Activated CD4-positive, CD25-positive, alpha-beta regulatory T cell (primary cell): ENCODE measurements at places on chromosomes 2 and 18.

DNA sequence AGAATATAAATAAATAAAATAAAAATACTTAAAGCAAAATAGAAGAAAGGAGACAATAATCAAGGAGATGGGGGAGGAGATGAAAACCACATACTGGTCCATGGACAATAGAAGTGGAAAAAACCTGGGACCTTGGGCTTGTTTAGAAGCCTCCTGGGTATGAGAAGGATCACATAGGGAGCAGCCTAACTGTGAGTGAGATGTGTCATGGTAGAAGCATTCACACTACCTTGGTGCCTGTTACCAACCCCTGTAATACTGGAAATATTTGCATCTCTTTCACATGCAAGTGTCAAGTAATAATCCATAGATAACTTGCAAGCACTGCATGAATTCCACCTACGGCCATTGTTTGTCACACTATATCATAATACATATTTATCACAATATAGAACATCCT lies 23.2 kb upstream of the RNF103 start:
- no peak for DNase-seq

DNA sequence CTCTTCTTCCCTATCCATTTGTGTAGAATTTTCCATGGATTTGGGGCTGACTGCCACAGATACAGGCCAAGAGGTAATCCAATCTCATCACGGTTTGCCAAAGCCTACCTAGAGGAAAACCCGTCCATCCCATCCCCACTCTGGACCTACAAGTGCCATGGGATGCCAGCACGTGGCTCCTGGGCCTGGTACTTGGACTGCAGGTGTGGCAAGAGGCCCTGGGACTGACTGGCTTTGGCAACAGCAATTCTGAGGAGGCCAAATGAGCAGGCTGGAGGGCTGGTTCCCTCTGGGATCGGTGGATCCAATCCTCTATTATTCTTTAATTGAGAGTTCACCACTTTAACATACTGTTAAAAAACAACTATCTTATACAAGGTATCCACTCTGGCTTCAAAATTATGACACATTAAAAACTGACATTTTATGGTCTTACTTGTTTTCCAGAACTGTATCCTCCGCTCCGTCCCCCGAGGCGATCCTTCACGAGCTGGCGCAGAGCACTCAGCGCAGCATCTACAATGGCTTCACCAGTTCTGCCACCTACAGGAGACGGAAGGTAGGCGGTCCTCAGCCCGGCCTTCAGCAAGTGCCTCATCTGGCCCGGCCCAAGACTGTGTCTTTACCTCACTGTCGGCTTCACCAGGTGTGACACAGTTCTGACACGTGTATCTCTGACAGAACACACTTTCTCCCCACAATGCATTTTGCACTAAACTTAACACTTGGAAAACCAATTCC lies 19.8 kb downstream of the PDIA6 start:
- no peak for DNase-seq

GRCh38 chr2:231527955-231528635 lies 2.1 kb downstream of the NMUR1 start:
- DNase-seq, result no peak

DNA sequence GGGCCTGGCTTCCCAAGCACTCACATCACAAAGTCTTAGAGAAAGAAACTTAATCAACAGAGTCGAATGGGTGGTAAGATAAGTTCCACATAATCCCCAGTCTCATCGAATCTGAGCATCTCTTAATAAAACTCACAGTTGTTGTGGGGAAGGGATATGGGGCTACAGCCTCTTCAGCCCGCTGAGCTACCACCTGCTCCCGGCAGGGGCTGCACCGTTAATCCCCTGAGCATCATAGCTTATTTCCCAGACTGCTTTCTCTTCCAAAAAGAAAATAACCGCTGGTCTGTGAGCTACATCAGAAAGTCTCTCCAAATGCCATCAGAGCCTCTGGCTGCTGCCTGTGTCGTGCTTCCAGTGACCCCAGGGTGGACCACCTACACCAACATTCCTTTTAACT lies 139.4 kb upstream of the CELF4 start:
- no peak for DNase-seq

GRCh38 chr2:177332026-177332991 lies 60.3 kb upstream of the AGPS start:
- no peak for DNase-seq

- DNase-seq, result no peak
Observed at GRCh38 chr2:125667630-125668029, 988.3 kb upstream of the GYPC start.

- DNase-seq, result no peak
Observed at GRCh38 chr2:71155846-71156245, 25.4 kb downstream of the MPHOSPH10 start.

GRCh38 chr2:186737732-186738508 lies 44.1 kb downstream of the FAM171B start:
- DNase-seq, result no peak

DNA sequence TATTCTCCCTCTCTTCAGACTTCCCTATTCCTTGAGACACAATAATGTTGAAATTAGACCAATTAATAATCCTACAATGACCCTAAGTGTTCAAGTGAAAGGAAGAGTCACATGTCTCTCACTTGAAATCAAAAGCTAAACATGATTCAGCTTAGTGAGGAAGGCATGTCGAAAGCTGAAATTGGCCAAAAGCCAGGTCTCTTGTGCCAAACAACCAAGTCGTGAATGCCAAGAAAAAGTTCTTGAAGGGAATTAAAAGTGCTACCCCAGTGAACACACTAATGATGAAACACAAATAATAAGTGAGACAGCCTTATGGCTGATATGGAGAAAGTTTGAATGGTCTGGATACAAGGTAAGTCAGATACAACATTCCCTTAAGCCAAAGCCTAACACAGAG lies 115.4 kb downstream of the PXDN start:
- no peak for DNase-seq

DNA sequence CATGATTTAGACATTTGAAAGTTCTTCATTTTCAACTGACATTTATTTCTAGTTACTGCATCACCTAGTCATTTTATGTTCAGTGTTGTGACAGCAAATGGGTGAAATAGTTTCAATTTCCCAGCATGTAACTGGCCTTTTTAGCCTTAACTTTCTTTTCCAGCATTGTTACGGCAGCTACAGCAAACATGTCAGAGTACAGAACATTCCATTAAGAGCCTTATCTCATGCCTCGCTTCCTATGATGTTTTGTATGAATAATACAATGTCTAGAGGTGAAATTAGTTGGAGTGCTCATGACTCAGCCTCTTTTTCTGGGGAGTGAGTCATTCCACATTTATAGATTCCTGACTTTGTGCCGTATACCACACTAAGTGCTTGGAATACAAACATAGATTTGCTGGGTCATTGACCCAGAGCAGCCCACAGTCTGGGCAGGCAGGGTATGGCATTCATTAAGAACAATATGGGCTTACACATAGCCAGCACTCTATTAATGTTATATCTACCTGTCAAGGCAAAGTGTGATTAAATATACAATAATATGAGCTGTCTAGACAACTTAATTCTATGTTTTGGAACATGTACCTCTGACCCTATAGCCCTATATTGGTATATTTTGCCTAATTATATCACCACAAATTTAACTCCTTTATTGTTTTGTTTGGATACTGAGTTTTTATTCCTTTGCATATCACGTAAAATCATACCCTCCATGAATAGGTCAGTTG lies 72.2 kb downstream of the MAP2 start:
- DNase-seq, result no peak
